Heart left ventricle (tissue), 16 donors: ENCODE measurements at places on chromosomes 3 and 15. TPM values are rescaled to one million over a fixed set of nuclear protein-coding genes. Genes with fewer than 3 reads are reported as not detected.
A peak's percentile ranks its signal among the peaks of the same experiment; 100 is the strongest.

DNA sequence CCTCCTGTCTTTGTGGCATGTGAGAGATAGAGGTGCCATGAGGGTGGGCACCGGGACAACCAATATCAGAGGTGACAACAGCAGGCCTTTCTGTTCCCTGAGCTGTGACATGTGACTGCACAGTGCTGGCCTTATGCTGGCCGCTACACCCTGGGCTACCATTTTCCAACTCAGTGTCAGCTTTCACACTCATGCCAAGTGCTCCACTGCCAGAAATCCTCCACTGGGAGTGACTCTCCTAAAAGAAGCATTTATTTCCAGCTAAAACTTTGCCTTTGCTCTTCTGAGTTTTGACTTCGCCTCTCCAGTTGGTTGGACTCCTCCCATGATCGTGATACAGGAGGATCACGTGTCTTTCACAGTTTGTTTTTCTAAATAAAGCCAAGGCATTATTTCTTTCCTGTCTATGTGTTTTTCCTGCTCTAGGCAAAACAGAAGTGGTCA, 31.4 kb downstream of the CA12 start:
- DNase-seq = peak; percentile 41
- H3K27me3 ChIP-seq = no peaks in the 10 kb centered on the region
- H3K36me3 ChIP-seq = no peaks in the 10 kb centered on the region
- H3K27ac ChIP-seq = peak overlapping the region; percentile 35
- H3K4me3 ChIP-seq = no peak overlapping the region

DNA sequence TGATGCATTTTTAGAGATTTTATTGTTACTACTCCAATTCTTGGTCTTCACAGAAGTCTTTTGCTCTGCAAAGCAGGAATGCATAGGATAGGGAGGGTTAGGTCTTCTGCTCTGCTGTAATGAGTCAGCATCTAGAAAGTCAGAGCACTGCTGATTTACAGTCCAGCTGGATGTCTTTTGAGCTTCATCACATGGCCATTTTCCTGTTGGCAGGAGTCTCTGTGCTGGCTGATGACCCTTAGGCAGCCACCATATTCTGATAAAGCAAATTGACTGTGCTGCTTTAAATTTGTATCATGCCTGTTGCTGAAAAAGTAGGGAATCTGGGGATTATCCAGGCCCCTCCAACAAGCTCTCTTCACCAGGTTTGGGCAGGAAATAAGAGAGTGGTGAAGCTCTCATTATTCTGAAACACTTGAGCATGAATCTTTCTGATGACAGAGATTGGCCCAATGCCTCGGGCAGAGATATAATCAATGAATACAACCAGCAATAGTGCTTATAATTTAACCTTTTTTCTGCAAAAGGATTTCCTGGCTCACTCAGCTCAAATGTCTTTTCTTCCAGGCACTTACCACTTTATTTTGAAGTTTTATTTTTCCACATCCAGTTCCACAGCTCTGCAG, 9.7 kb upstream of the CRBN start:
- no peaks in the 10 kb centered on the region for H3K4me1 ChIP-seq
- no peak overlapping the region for H3K27ac ChIP-seq
- no peaks in the 10 kb centered on the region for H3K36me3 ChIP-seq

DNA sequence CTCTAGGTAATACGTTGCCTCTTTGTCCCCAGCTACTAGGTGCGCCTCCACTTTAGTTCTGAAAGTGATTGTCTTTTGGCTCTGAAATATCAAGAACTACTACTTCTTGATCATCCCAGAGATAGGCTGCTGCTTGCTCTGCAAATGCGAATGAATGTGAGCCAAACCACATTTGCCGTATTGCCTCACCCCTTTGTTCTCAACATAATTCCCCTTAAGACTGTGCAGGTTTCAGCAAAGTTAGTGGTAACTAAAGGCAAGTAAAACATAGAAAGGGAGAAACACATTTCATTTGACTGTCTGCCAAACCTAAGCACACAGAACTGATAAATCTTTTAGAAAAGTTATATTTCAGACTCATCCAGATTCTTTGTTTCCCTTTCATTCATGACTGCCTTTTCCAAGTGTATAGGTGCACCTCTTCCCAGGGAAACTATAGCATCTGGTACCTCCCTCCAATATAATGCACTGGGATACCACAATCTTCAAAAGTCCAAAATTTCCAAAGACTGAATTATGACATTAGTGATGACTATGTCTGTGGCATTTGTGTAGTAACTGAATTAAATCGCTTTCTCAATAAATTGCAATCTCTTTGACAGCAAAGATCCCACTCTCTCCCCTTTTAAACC, 720.6 kb upstream of the CBLB start:
- no peak overlapping the region for H3K27ac ChIP-seq
- no peaks in the 10 kb centered on the region for H3K36me3 ChIP-seq
- no peaks in the 10 kb centered on the region for H3K27me3 ChIP-seq
- DNase-seq = no peak
- no peaks in the 10 kb centered on the region for H3K4me1 ChIP-seq
- H3K4me3 ChIP-seq = no peak overlapping the region

The MRAS gene
- total RNA-seq = 349 TPM

GRCh38 chr15:90210593-90210992, 9.5 kb downstream of the SEMA4B start:
- H3K27me3 ChIP-seq = no peaks in the 10 kb centered on the region
- peaks cover 34% of the 10 kb centered on the region for H3K4me1 ChIP-seq

DNA sequence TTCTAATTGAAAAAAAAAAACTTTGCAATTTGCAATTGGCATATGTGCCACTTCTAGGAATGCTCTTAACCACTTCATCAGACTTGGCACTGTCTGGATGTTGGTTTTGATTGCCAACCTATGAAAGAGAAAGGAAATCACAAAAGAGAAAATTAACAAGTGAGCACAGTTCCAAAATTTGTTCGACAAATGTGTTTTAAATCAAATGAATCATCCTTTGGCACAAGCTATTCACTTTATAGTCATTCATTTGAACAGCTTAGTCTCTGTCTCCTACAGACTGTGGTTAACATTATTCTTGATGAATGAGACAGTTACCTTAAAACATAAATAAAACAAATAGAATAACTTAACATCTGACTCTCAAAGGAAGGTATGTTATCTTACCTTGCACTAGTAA, 265.0 kb downstream of the EPHA3 start:
- no peaks in the 10 kb centered on the region for H3K27me3 ChIP-seq
- DNase-seq = no peak
- no peaks in the 10 kb centered on the region for H3K36me3 ChIP-seq
- H3K4me1 ChIP-seq = no peaks in the 10 kb centered on the region

DNA sequence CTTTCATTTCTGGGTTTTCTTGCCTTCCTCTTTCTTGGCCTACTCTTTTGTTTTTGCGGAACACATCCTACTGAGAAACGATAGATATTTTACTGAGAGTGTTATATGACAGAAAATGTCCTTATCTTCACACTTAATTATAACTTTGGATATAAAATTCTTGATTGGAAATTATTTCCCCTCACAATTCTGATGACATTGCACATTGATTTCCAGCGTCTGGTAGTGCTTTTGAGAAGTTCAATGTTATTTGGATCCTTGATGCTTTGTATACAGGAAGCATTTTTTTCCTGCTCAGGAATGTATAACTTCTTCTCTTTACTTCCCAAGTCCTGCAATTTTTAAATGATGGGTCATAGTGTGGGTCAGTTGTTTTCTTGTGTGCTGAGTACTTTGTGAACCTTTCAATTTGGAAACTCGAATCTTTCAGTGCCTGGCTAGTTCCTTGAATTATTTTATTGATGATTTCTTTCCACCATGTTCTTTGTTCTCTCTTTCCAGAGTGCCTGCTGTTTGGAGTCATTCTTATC, 183.9 kb downstream of the PDCD6IP start:
- no peak for DNase-seq
- no peaks in the 10 kb centered on the region for H3K4me1 ChIP-seq
- no peak overlapping the region for H3K27ac ChIP-seq
- no peaks in the 10 kb centered on the region for H3K27me3 ChIP-seq

DNA sequence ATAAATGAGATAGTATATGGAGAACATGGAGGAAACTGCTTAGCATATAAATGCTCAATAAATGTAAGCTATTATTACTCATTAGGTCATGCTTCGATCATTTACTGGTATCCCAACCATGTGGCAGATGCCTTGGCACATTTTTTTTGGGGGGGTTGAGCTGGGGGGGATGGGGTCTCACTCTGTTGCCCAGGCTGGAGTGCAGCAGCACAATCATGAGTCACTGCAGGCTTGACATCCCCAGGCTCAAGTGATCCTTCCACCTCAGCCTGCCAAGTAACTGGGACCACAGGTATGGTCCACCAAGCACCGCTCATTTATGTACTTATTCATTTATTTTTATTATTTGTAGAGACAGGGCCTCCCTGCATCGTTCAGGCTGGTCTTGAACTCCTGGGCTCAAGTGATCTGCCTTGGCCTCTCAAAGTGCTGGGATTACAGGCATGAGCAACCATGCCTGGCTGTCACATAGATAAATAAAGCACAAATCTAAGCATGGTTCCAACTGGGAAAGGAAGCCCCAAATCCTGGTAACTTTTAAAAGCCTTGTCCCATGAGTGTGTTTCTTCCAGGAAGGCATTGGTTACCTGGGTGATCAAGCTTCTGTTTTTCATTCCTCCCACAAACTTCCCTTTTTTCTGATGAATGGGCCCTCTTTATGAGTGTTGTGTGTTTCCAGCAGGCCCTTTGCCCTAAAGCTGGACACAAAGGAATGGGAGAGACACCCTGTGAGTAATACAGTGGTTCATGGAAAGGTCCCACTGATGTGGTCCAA, 147.4 kb upstream of the UMPS start:
- no peak overlapping the region for H3K4me3 ChIP-seq
- H3K27me3 ChIP-seq = no peaks in the 10 kb centered on the region
- H3K4me1 ChIP-seq = peaks cover 18% of the 10 kb centered on the region

GRCh38 chr15:58604455-58604923, 145.0 kb downstream of the ADAM10 start:
- no peak overlapping the region for H3K4me3 ChIP-seq
- H3K4me1 ChIP-seq = no peaks in the 10 kb centered on the region
- peaks cover 11% of the 10 kb centered on the region for H3K36me3 ChIP-seq

The UNC13C gene
- total RNA-seq = not detected

The ITIH4 gene
- 4.4 TPM for total RNA-seq

The KNG1 gene
- total RNA-seq = 1.0 TPM

The CCDC39 gene
- total RNA-seq = not detected

The CCNB2 gene
- total RNA-seq = 0.84 TPM

DNA sequence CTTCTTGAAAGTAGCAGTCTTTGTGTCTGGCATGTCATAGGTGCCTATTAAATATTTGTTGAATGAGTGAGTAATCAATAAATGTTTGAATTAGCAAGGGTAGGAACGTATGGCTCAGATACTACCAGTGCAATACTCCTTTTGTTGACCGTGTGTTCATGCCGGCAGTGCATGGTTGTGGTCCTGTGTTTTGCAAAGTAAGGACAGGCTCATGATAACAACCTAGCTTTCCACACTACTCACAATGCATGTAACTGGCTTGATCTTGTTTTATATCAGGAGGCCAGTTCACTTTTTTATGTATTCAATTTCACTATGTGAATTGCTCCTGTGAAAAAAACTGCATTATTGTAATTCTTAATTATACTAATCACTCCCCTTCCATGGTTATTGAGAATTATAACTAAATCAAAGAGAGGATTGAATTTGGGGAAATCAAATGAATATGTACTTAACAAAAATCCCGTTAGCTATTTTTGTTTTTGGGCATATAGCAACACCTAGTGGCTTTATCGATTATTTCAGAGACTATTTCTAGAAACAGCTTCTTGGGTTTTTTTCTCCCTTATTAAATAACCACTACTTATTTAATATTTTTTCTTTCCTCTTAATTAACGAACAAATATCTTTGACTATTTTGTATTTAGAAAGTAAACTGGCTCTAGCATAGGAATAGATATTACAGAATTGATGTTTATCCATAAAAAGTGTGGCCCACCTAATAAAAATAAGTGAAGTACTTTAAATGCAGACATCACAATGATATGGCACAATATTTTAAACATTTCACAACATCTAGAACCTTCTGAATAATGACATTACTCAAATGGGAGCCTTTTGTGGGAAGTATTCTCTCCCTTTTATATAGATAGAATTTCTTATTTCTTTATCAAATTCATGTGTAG, 218.5 kb downstream of the BBX start:
- no peak overlapping the region for H3K4me3 ChIP-seq
- DNase-seq = no peak
- no peaks in the 10 kb centered on the region for H3K4me1 ChIP-seq
- peaks cover 10% of the 10 kb centered on the region for H3K36me3 ChIP-seq

DNA sequence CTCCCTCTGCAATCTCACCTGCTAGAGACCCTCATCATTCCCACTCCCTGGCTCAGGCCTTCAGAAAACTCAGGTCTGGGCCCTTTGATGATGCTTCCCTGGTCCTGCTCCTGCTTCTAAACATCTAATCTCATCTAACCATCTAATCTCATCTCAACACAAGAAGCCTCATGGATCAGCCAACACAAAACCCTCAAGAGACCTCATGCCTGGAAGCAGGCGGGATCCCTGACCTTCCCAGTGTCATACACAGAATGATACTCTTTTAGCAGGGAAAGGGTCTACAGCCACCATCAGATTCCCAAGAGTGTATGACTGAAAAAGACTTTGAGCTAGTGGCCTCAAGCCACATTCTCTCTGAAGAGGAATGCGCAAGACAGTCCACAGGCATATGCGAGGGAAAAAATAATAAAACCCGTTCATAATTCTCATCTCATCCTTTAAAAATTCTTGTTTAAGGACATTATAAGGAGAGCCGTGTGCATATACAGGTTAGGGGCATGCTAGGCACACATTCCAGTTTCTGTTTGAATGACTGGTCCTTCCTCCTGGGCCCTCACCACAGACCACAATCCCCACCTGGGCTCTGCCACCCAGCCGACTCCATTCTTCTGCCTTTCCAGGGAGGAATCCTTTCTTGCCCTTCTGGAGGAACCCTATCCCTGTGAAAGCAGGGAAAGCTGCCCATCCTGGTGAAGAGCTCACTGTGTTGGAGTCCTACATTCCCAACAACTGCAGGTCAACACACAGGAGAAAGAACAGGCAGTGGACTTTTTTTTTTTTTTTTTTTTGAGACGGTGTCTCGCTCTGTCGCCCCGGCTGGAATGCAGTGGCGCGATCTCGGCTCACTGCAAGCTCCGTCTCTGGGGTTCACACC, 2.2 kb downstream of the ZXDC start:
- peak; percentile 12 for DNase-seq
- H3K4me3 ChIP-seq = no peak overlapping the region
- peaks cover 51% of the 10 kb centered on the region for H3K4me1 ChIP-seq
- peaks cover 35% of the 10 kb centered on the region for H3K36me3 ChIP-seq

The C3orf62 gene
- total RNA-seq = 2.4 TPM

The CEMIP gene
- total RNA-seq = 0.05 TPM

GRCh38 chr3:88690287-88690686, 417.1 kb upstream of the EPHA3 start:
- no peaks in the 10 kb centered on the region for H3K4me1 ChIP-seq
- no peaks in the 10 kb centered on the region for H3K27me3 ChIP-seq
- no peak overlapping the region for H3K27ac ChIP-seq
- H3K4me3 ChIP-seq = no peak overlapping the region
- no peak for DNase-seq
